Upper lobe of left lung (tissue), 6 donors: ENCODE measurements at places on chromosomes 2 and 18.

DNA sequence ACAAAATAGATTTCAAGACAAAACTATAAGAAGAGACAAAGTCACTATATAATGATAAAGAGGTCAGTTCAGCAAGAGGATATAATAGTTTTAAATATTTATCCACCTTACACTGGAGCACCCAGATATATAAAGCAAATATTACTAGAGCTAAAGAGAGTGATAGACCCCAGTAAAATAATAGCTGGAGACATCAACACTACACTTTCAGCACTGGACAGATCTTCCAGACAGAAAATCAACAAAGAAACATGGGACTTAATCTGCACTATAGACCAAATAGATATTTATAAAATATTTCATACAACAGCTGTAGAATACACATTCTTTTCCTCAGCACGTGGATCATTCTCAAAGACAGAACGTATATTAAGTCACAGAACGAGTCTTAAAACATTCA is 86.6 kb downstream of the ATP8B1 start:
- H3K27me3 ChIP-seq = no peaks in the 10 kb centered on the region
- no peak overlapping the region for H3K4me3 ChIP-seq
- no peak for DNase-seq

DNA sequence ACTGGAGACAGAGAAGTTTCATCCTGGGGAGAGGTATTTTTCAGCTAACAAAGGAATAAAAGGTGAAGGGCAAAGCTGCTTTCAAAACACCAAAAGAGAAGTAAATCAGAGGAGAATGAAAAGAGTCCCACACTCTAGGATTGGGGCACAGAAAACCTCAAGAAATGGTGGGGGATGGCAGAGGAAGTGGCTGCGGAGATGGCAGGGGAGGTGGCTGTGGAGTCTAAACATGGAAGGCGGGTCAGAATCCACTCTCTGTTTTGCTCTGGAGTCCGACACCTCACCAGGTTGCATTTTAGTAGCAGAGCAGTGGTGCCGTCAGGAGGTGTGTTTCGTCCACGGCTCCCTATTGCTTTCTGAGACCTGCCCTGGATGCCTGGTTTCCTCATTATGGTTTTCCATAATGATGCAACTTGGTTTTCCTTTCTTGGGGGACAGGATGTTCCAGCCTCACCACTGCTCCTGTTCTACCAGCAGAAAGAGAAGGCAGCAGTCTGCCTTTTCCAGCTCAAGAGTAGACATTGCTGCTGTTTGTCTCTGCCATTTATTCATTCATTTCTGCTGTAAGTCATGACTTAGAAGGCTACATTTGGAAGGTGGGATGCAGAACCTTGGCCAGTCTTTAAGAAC is 188.7 kb downstream of the ANKRD44 start:
- no peak overlapping the region for H3K4me3 ChIP-seq
- DNase-seq = no peak
- peaks cover 35% of the 10 kb centered on the region for H3K36me3 ChIP-seq
- H3K27me3 ChIP-seq = no peaks in the 10 kb centered on the region
- H3K27ac ChIP-seq = no peak overlapping the region
- H3K4me1 ChIP-seq = no peaks in the 10 kb centered on the region

DNA sequence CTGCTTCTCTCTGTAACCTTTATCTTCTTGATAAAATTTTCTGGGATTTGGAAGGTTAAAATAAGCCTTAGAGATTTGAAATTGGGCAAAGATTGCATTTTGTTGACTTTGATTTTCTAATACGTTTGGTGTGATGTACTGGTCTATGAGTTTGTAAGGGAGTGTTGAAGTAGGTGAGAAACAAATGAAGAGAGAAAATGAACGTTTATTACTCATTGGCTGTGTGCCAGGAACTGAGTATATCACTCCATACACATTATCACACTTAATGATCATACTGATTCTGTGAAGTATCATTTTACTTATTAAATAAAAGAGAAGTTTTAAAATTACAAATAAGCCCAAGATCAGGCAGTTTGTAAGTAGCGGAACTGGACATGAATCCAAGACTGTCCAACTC is 795.1 kb upstream of the ZEB2 start:
- H3K27ac ChIP-seq = no peak overlapping the region
- H3K4me1 ChIP-seq = no peaks in the 10 kb centered on the region

DNA sequence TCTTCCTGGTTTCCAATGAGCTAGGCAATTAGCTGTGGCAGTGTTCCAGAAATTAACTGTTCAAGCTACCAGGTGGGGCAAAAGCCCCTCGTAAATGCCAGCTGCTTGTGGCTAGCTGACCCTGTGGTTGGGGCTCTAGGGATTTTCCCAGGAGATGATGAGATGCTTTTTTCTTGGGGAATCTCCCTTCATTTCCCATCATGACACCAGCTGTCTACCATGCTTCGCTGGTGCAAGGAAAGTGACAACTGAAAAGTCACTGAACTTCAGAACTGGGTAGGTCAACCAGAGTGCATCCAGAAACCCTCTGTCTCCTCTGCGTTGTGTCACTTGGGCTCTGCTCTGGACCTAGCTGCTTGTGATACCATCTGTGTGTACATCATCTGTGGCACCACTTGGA is 386.5 kb upstream of the DCC start:
- no peaks in the 10 kb centered on the region for H3K27me3 ChIP-seq
- no peak for DNase-seq
- no peaks in the 10 kb centered on the region for H3K36me3 ChIP-seq
- no peak overlapping the region for H3K27ac ChIP-seq
- H3K4me3 ChIP-seq = no peak overlapping the region

- no peak overlapping the region for H3K27ac ChIP-seq
- H3K36me3 ChIP-seq = no peaks in the 10 kb centered on the region
- H3K27me3 ChIP-seq = no peaks in the 10 kb centered on the region
- no peak for DNase-seq
- H3K4me1 ChIP-seq = no peaks in the 10 kb centered on the region
- H3K4me3 ChIP-seq = no peak overlapping the region
Measured at GRCh38 chr2:216563646-216564045, 65.0 kb downstream of the RPL37A start.

DNA sequence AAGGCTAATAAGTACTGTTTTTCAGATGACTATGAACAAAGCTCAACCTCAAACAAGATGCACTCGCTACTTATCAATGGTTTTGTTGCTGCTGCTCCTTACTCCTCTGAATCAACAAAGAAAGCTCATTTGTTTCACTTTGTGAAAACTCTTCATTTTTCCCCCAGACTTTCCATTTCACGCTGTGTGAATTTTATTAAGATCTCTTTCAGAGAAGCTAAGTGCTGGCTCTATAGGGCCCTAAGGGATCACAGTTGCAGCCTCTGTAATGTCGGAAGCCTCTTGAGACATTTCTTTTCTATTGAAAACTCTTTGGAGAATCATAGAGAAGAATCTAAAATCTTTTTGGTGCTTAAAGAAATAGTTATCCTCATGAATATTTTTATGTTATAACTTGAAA is 209.8 kb downstream of the CD226 start:
- no peaks in the 10 kb centered on the region for H3K4me1 ChIP-seq
- no peaks in the 10 kb centered on the region for H3K27me3 ChIP-seq
- no peak overlapping the region for H3K27ac ChIP-seq
- DNase-seq = no peak

GRCh38 chr18:62551972-62552513 is 29.2 kb downstream of the ZCCHC2 start:
- DNase-seq = no peak
- H3K4me1 ChIP-seq = no peaks in the 10 kb centered on the region
- no peak overlapping the region for H3K4me3 ChIP-seq
- no peak overlapping the region for H3K27ac ChIP-seq
- peaks cover 68% of the 10 kb centered on the region for H3K36me3 ChIP-seq

- H3K4me1 ChIP-seq = no peaks in the 10 kb centered on the region
- no peak overlapping the region for H3K4me3 ChIP-seq
- H3K27ac ChIP-seq = no peak overlapping the region
Measured at GRCh38 chr2:127558911-127559310, 23.4 kb downstream of the MYO7B start.

DNA sequence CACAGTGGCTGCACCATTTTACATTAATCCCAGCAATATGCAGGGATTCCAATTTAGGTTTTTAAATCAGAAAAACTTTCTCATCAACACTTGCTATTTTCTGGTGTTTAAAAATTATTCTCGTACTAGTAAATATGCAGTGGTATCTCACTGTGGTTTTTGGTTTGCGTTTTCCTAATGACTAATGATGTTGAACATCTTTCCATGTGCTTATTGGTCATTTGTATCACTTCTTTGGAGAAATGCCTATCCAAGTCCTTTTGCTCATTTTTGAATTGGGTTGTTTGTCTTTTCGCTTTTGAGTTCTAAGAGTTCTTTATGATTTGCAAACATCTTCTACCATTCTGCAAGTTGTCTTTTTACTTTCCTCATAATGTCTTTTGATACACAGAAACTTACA is 62.1 kb upstream of the TCF7L1 start:
- no peak overlapping the region for H3K27ac ChIP-seq
- H3K4me3 ChIP-seq = no peak overlapping the region
- H3K27me3 ChIP-seq = no peaks in the 10 kb centered on the region
- peaks cover 10% of the 10 kb centered on the region for H3K4me1 ChIP-seq

DNA sequence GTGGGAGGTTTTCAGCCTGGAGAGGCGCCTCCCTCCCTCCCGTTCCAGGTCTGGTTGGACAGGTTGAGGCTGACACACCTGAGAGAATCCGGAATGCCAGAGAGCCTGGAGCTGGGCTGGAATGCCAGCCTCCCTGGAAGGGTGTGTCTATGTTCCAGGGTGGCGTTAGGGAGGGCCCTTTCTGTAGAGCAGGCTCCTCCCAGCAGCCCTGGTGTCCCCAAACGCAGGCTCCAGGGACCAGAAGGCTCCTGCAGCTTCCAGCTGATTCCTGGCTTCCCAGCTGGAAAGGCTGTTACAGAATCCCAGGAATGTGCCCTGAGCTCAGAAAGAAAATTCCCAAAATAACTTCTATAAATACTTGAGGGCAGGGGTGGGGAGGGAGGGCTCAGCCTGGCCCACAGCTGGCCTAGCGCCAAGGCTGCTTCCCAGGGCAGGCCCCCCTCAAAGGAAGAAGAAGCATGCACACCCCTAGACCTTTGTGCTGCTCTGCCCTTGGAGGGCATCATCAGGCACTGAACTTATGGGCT is 85.4 kb downstream of the STPG4 start:
- peak overlapping the region; percentile 90 for H3K27ac ChIP-seq
- H3K4me1 ChIP-seq = peaks cover 90% of the 10 kb centered on the region
- no peaks in the 10 kb centered on the region for H3K36me3 ChIP-seq
- peak; percentile 86 for DNase-seq
- H3K27me3 ChIP-seq = no peaks in the 10 kb centered on the region

DNA sequence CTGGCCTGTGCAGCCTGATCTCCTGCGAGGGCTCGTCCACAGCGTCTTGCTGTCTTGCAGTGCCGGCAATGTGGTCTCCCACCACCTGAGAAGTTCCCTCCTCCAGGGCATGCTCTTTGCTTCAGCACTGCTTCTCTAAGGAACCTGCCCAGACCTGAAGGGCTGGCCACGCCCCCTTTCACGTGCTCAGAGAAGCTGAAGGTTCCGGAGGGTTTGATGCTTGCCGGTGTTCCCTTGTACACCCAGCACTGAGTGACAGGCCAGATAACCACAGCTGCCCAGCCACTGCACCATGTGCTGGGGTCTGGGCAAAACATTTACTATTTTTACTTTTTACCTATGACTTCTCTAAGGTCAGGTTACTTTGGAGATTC is 1.7 kb upstream of the POLR2D start:
- H3K27me3 ChIP-seq = no peaks in the 10 kb centered on the region
- peaks cover 23% of the 10 kb centered on the region for H3K4me1 ChIP-seq
- DNase-seq = no peak
- no peak overlapping the region for H3K27ac ChIP-seq
- H3K4me3 ChIP-seq = no peak overlapping the region
- H3K36me3 ChIP-seq = peaks cover 17% of the 10 kb centered on the region

- H3K4me3 ChIP-seq = no peak overlapping the region
- H3K27me3 ChIP-seq = no peaks in the 10 kb centered on the region
- H3K36me3 ChIP-seq = no peaks in the 10 kb centered on the region
- no peaks in the 10 kb centered on the region for H3K4me1 ChIP-seq
- no peak overlapping the region for H3K27ac ChIP-seq
- no peak for DNase-seq
Measured at GRCh38 chr18:46809145-46809544, 52.3 kb upstream of the ST8SIA5 start.

DNA sequence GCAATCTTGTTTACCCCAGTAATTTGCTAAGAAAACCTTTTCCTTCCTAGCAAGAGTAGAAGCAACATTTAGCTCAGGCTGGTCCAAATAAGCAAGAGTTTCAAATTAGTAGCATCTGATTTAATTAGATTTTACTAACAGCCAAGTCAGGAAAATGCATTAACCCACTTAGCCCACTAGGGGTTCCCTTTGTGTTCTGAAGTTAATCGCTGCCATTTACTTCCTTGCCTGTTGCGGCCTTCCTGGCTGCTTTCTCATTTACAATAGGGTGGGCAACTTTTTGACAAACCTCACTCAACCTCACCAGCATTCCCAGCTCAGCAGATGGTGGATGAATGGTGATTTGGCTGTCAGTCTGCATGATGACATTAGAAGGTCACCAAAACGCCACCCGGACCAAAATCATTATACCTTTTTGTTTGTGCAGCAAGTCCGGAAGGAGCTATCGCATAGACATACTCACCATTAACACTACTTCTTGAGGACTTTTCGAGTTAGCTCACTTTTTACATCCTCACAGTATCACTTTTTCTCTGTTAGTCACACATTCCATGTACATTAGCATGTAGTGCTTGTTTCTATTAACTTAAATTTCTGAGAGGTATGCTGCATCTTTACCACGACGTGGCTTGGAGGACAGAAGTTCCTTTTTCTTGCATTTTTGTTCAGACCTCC is 101.5 kb upstream of the SETBP1 start:
- H3K4me1 ChIP-seq = no peaks in the 10 kb centered on the region
- no peak for DNase-seq
- no peak overlapping the region for H3K4me3 ChIP-seq
- no peak overlapping the region for H3K27ac ChIP-seq
- H3K36me3 ChIP-seq = no peaks in the 10 kb centered on the region
- H3K27me3 ChIP-seq = no peaks in the 10 kb centered on the region

- H3K27me3 ChIP-seq = no peaks in the 10 kb centered on the region
- H3K4me3 ChIP-seq = no peak overlapping the region
- H3K27ac ChIP-seq = peak overlapping the region; percentile 28
- no peak for DNase-seq
Measured at GRCh38 chr18:48776641-48777025, 174.1 kb downstream of the SMAD7 start.

DNA sequence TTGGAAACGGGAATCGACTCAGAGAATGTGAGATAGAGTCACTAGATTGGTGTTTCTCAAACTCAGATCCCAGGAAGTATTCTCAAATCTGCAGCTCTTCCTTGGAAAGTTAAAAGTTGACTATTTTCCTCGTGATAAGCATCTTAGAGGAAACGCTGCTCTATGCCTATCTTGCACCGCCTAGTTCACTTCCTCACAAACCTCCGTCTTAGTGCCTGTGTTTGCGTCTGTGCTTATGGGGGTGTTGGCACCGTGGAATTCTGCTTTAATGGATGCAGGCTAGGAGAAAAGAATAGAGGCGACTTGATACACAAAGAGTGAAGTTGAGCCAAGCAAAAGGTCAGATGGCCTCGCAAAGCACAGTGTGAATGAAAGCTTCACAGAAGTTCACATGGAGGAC is 255.3 kb upstream of the ID2 start:
- no peaks in the 10 kb centered on the region for H3K36me3 ChIP-seq
- no peaks in the 10 kb centered on the region for H3K27me3 ChIP-seq
- no peak for DNase-seq
- H3K4me3 ChIP-seq = no peak overlapping the region
- peaks cover 3% of the 10 kb centered on the region for H3K4me1 ChIP-seq
